AG09319 (cell line): ENCODE measurements at places on chromosomes 2 and 18.

GRCh38 chr18:43627848-43628530 is 350.7 kb upstream of the SYT4 start:
- DNase-seq: no peak

DNA sequence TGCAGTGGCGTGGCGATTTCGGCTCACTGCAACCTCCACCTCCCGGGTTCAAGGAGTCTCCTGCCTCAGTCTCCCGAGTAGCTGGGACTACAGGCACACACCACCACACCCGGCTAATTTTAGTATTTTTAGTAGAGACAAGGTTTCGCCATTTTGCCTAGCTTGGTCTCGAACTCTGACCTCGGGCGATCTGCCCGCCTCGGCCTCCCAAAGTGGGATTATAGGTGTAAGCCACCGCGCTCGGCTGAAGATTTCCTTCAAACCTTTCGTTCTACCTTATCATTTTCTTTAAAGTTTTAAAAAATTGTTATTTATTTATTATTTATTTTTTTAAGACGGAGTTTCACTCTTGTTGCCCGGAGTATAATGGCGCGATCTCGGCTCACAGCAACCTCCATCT is 979 bp upstream of the WDR43 start:
- no peak for DNase-seq

- DNase-seq: no peak
These were observed 61.4 kb downstream of the DYM start for GRCh38 chr18:49399003-49399402.

- no peak for DNase-seq
These were observed 46.7 kb upstream of the BARD1 start for GRCh38 chr2:214856137-214856536.

- DNase-seq: no peak
These were observed 54.4 kb downstream of the COL5A2 start for GRCh38 chr2:189125195-189125594.

DNA sequence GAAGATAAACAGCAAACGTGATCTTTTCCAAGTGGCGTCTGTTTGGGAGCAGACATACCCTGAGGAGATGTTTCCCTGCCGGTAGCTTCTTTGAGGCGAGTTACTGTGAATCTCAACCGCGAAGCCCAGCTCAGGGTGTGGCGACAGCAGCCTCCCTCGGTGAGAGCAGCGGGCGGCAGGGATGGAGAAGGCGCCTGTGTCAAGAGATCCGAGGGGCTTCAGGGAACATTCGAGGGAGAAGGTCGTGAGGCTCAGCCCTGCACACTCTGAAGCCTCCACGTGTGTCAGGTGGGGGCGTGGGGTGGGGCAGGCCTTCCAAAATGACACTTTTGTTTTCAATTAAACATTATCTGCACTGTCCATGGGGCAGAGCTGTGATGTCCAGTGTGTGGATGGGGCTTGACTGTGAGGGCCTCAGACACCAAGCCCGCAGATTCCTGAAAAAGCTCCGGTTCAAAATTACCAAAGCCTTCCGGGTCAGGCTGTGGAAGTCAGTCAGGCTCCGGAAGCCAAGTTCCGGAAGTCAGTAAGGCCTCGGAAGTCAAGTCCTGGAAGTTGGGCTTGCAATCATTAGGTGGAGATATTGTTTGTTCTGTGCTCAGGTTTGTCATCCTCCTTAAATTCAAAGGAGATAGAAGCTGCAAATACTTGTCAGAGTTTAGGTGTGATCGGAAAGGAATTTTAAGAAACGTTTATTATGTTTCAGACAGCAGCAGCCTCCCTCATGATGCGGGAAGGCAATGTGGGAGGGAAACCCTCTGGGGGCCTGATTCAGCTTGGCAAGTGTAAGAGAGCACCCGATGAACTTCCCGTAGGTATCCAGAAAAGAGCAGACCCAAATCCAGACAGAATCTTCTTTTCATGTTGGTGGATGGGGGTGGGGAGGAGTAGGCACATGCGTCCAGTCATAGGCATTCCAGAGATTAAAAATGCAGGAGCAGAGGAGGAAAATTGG is 20.7 kb downstream of the SMIM21 start:
- DNase-seq: no peak

- no peak for DNase-seq
These were observed 31.7 kb upstream of the RNF152 start for GRCh38 chr18:61924550-61924949.

GRCh38 chr2:117953231-117953630 is 60.6 kb downstream of the CCDC93 start:
- no peak for DNase-seq

- DNase-seq: no peak
These were observed 12.8 kb downstream of the RBFA start for GRCh38 chr18:80046961-80047541.

- no peak for DNase-seq
These were observed 90.9 kb downstream of the CAPN13 start for GRCh38 chr2:30716123-30716900.
